Hematopoietic multipotent progenitor cell treated with erythropoietin and hydrocortisone succinate and interleukin-3 and kit ligand, for 4 days (in vitro differentiated cells): ENCODE measurements at places on chromosomes 6 and 20.

GRCh38 chr6:125486881-125487280 lies 185.1 kb upstream of the HDDC2 start:
- DNase-seq, result no peak

- no peak for DNase-seq
Observed at GRCh38 chr20:31581391-31581790, 23.7 kb upstream of the ID1 start.

GRCh38 chr20:14882157-14882556 lies 544.7 kb upstream of the FLRT3 start:
- DNase-seq, result no peak

GRCh38 chr6:36170704-36171103 lies 25.8 kb upstream of the BRPF3 start:
- DNase-seq, result no peak
